ENCODE measurements at places on chromosomes 5 and 9.

- DNase-seq = no peak
Observed at GRCh38 chr9:2180154-2180553, 165.0 kb downstream of the SMARCA2 start.

- DNase-seq = no peak
Observed at GRCh38 chr5:93665648-93666047, 75.8 kb downstream of the POU5F2 start.

DNA sequence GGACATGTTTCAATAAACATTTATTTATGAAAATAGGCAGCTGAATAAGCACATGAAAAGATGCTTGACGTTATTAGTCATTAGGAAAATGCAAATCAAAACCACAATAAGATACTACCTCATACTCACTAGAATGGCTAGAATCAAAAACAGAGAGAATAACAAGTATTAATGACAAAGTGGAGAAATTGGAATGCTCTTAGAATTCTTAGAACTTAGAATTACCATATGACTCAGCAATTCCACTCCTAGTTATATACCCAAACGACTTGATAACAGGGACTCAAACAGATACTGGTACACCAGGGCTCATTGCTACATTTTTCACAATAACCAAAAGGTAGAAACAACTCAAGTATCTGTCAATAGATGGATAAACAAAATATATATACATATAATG, 15.1 kb upstream of the TRIM36 start:
- no peak for DNase-seq

DNA sequence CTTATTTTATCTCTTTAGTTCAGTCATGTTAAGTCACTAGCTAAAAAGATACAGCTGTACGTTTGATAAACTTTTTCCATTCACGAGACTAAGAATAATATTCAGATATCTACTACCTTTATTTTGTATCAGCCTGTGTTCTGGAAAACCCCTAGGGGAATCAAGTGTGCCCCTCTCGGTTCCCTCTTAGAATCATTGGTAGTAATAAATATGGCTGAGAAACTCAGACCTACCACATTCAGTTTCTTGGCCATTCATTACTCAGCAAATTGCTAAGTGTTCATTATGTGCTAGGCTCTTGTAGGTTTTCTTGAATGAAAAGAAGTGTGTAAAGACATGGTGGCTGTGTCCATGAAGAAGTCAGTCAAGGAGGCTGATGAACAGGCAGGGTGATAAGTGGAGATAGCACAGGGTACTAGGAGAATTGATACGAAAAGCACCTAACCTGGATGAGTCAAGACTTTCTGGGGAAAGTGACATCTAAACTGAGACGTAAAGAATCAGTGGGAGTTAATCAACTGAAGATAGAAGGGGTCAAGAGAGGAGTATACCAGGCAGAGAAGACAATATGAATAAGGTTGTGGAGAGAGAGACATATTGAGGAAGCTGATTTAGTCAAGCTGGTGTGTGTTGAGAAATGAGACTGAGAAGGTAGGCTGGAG, 86.2 kb downstream of the CSNK1G3 start:
- DNase-seq = no peak

DNA sequence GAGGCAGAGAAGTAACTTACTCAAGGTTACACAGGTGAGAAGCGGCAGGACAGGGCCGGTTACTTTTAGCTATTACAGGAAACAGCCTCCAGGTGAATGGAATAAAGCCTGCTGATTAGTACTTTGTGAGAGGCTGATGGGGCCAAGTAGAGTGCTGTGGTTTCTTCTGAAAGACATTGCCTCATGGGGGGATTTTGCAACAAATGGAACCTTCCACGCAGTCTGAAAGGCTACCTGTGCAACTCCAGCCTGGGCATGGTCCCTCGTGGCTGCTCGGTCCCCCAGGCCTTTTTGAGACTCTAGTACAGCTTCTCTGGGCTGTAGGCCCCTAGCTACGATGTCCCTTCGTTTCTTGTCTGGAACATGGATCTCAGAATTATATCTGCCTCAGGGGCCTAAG, 2.0 kb downstream of the TMEM268 start:
- DNase-seq = no peak

GRCh38 chr9:103730866-103731265, 363.2 kb upstream of the SMC2 start:
- DNase-seq = no peak

DNA sequence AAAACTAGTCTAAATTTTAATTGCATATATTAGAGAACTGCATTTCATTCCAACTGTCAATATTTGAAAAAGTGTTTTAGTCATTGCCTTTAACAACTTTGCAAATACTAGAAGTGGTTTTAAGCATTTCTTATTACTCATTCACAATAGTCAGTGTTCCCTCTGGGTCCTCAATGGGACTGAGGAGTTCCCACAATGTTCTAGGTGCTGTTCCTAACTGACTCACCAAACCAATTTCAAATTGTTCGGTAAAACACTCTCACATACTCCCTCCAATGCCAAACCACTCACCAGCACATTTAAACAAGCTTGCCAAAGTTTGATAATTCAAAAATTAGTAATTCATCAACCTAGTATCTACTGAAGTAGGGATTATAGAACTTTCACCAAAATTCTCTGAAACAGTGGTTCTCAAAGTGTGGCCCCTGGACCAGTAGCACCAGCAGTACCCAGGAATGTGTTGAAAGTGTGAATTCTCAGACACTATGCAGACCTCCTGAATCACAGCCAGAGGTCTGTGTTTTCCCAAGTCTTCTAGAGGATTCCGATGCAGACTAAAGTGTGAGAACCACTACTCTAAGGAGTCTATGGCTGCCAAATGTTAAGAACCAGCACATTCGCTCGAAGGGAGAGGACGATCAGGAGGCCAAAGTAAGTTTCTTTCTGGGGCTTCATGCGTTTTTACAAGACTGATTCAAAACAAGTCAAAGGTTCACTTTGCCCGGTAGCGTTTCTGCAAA, 72.8 kb downstream of the APBA1 start:
- DNase-seq = no peak

GRCh38 chr9:131969469-131969989, 110.1 kb downstream of the MED27 start:
- no peak for DNase-seq

GRCh38 chr5:119273391-119273839, 82.4 kb upstream of the TNFAIP8 start:
- DNase-seq = no peak

GRCh38 chr5:67986761-67987160, 228.8 kb upstream of the PIK3R1 start:
- no peak for DNase-seq

GRCh38 chr5:173920024-173920753, 32.0 kb downstream of the CPEB4 start:
- no peak for DNase-seq

DNA sequence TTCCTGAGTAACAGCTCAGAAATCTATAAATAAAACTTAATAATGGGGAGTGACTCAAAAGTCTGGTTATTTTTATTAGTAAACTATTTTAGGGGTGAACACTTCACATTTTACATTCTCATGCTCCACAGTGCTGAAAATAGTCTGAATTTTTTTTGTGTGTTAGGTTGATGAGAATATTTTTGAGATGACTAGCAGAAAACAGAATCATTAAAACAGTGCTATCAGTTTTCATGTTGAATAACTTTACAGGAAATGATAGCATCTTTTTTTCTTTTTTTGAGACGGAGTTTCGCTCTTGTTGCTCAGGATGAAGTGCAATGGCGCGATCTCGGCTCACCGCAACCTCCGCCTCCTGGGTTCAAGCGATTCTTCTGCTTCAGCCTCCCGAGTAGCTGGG, 60.3 kb downstream of the TMC1 start:
- no peak for DNase-seq

GRCh38 chr9:133367221-133367620, 8.6 kb downstream of the SURF4 start:
- no peak for DNase-seq

- no peak for DNase-seq
Observed at GRCh38 chr5:174524351-174524750, 200.0 kb upstream of the MSX2 start.

DNA sequence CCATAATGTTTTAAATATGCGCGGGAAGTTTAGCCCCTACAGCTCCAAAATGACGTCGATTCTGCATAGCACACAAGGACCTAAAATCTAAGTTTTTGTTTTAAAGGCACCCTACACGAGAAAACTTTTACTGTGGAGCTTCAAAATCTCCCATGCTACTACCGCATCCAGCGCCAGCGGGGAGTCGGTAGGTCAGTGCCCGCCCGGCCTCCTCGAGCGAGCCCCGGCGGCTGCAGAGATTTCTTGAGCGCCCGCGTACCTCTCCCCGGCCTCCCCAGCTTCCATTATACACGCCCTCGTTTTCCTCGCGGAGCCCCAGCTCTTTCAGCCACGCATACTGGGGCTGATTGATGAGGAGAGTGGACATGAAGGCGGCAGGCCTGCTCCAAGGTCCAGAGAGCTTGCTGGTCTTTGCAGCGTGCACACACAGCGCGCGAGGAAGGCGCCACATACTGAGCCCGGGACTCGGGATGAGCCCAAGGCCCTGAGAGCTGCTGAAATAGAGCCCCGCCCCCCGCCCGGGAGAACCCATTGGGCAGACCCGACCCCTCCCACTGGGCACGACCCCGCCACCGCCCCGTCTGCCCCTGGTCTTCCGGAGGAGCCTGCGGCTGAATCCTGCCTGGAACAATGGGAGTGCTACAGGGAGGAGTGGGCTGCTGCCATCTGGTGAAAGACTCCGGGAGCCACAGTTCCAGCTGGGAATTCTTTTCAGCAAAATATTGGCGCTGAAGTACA, at the start of gene ALDH7A1:
Gene ALDH7A1, minus strand, starts transcription at position 472 of the 738 bp plus-strand sequence. Its CDS starts 21 bp downstream, at position 451.
- DNase-seq = peak; percentile 86

GRCh38 chr5:44622331-44622730, 186.4 kb upstream of the MRPS30 start:
- DNase-seq = no peak

DNA sequence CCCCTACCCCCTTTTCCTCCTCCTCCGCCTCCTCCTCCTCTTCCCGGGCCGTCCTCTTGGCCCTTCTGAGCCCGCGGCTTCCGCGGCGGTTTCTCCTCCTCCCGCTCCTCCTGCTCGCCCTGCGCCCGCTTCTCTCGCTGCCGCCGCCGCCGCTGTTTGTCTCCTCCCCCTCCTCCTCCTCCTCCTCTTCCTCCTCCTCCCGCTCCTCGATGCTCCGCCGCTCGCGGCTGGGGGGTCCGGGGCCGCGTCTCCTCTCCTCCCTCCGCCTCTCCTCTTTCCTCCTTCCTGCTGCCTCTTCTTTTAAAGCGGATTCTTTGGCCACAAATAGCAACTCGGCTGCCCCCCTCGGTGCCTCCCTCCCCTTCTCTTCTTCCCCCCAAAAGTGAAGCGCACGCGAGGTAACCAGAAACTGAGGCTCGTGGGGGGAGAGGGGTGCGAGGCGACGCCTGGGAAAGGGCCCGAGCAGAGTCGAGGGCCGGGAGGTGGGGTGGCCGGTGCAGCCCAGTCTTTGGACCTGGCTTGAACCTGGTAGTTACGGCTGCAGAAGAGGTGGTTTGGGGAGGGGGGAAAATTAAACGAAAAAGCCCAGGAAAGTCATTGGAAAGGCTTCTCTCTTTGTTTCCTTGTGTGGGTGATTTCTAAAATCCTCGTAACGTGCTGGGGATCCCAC, 1058.5 kb upstream of the DMAC1 start:
- peak; percentile 36 for DNase-seq

GRCh38 chr9:104831681-104832080, 67.8 kb downstream of the NIPSNAP3B start:
- DNase-seq = no peak

- DNase-seq = no peak
Observed at GRCh38 chr5:517535-518100, 6.6 kb downstream of the SLC9A3 start.

GRCh38 chr5:166401391-166401790, 1890.1 kb upstream of the WWC1 start:
- no peak for DNase-seq

GRCh38 chr5:34706084-34706483, 50.0 kb downstream of the RAI14 start:
- DNase-seq = no peak

DNA sequence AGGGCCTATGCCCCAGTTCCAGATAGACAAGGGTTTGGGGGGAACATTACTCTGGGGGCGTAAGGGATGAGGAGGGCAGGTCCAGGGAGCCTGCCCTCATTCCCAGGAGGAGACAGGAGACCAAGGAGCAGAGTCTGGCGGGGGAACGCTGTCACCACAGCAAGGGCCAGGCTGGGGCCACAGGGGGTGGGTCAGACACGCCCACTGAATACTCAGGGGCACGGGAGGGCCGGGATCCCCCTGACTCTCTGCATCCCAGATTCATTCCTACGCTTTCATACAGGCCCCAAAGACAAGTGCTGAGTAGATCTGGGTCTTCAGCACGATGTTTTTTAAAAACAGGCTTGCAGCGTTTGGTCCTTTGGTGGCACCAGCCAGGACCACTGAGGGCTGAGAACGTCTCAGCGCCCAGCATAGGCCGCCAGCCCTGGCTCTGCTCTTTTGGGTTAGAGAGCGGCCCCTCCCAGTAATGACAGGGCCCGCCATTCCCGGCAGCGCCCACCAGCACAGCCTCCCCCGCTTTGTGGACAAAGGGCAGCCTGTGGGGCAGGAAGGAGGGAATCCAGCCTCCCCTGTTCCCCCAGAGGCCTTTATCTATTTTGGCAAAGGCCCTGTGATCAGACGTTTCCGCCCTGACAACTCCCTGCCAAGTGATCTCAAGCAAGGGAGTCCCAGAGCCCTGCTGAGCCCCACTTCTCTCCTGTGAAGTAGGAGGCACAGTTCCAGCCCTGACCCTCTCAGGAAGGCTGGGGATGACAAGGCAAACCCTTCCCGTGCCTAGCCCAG, 24.9 kb downstream of the NEK6 start:
- peak; percentile 52 for DNase-seq

- DNase-seq = no peak
Observed at GRCh38 chr9:36192196-36192595, 1.5 kb downstream of the CLTA start.

GRCh38 chr5:132446621-132447020, 44.0 kb downstream of the IRF1 start:
- no peak for DNase-seq

GRCh38 chr9:133102190-133103021, 18.6 kb downstream of the RALGDS start:
- DNase-seq = no peak

DNA sequence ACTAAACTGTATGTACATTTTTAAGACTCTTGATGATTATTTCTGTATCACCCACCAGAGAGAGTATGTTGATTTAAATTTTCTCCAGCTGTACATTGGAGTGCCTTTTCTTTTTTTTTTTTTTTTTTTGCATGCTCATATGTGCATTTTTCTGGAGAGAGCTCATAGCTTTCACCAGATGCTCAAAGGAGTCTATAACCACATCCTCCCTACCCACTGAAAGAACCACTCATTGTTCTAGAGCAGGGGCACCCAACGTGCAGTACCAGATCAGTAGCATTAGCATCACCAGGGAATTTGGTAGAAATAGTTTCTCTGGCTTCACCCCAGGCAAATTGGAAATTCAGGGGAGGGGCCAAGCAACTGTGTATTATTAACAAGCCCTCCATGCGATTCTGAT, 53.9 kb upstream of the TMEM171 start:
- no peak for DNase-seq
